LoVo (cell line): ENCODE measurements at places on chromosomes 6 and 20.

DNA sequence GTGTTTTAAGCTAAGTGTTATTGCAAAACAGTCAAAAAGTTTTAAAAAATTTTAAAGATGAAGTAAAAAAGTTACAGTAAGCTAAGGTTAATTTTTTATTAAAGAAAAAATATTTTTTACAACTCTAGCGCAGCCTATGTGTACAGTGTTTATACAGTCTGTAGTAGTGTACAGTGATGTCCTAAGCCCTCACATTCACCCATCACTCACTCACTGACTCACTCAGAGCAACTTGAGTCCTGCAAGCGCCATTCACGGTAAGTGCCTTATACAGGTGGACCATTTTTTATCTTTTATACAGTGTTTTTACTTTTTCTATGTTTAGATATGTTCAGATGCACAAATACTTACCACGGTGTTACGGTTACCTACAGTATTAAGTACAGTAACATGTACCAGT lies 83.4 kb upstream of the STMND1 start:
- DNase-seq = no peak

DNA sequence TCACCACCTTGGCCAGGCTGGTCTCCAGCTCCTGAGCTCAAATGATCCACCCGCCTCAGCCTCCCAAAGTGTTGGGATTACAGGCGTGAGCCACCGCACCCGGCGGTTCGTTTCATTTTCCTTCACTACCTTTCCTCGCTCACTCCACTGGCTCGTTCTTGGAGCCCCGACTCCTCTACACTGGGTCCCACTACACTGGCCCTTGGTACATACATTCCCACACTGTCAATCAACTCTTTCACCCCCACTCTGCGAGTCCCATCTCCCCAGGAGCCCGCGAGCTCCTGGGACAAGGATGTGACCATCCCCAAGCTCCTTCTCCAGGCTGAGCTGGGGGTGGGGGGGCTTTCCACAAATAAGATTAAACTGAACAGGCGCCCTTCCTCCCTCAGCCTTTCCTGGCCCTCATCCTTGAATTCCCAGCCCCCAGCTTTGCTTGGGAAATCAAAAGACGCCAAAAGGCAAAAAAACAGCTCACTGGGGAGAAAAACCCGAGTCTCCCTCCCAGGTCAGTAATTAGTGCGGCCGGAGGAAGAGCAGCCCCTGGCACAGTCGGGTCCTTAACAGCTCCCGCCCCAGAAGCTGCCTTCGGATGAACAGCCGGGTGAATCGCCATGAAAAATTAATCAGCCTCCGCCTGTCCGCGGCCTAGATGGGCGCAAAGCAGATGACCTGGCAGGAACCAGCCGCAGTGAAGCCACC lies 42.8 kb upstream of the LY86 start:
- no peak for DNase-seq

GRCh38 chr6:42375007-42375635 lies 76.6 kb downstream of the TRERF1 start:
- no peak for DNase-seq

DNA sequence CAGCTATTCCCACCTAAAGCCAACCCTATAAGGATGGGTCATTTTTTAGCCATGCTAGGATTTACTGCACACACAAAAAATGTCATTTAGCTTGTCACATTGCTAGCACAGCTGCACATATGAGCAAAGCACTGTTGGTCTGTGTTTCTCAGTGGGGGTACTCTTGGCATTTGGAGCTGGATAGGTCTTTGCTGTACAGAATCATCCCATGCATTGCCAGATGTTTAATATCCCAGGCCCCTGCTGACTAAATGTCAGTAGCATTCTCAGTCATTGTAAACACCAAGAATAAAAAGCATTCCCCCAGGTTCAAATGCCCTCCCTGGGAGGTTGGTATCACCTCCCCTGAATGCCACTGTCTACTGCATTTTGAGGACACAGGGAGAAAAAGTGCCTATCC lies 14.6 kb upstream of the LTV1 start:
- DNase-seq = no peak

DNA sequence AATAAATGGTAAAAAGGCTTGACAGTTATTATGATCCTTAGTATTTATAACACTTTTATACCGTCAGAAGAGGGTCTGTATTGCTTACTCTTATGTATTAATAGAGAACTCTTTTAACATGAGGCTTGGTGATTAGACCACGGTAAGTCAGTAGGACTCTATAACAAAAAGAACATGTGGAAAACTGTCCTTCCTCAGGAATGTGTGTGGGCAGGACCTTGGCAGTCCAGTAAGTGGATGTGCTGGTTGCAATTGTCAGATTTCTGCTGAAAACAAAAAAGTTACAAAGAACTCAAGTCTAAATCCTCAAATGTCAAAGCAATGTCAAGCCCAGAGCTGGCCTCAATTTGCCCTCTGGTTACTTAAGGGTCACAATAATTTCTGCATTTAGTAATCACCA lies 81.1 kb downstream of the PLCG1 start:
- DNase-seq = no peak
